G401 (cell line): ENCODE measurements at places on chromosomes 2 and 18. TPM values are rescaled to one million over a fixed set of nuclear protein-coding genes. Genes with fewer than 3 reads are reported as not detected.

Gene CABYR
- 0.41 TPM in 1 of 2 replicates, not detected in the other for total RNA-seq

Gene TMEM178A
- total RNA-seq: 98.4 and 118 TPM in 2 replicates

Gene NOL4
- not detected in 2 replicates for total RNA-seq

Gene SCYGR8
- total RNA-seq: not detected in 2 replicates

Gene GPR148
- total RNA-seq: not detected in 2 replicates

Gene MBOAT2
- 51.1 and 90.5 TPM in 2 replicates for total RNA-seq

Gene RGPD4
- total RNA-seq: 0.03 TPM in 1 of 2 replicates, not detected in the other

Gene DNAH6
- under 0.01 TPM in 2 replicates for total RNA-seq

Gene RTP5
- not detected in 2 replicates for total RNA-seq

Gene LMAN2L
- total RNA-seq: 31.8 and 75.0 TPM in 2 replicates

Gene HOXD13
- 0.43 TPM in 1 of 2 replicates, not detected in the other for total RNA-seq

Gene MROH2A
- not detected in 2 replicates for total RNA-seq

Gene SKOR2
- not detected in 2 replicates for total RNA-seq

Gene CPO
- total RNA-seq: 0.62 TPM in 1 of 2 replicates, not detected in the other

Gene KCNK3
- not detected in 2 replicates for total RNA-seq

Gene UGT1A10
- not detected in 2 replicates for total RNA-seq

Gene SRD5A2
- total RNA-seq: not detected in 2 replicates

Gene CD8B2
- total RNA-seq: not detected in 2 replicates

Gene TEKT4
- total RNA-seq: not detected in 2 replicates

Gene BIRC6
- total RNA-seq: 31.6 and 70.8 TPM in 2 replicates

Gene KANSL3
- 17.7 and 33.5 TPM in 2 replicates for total RNA-seq

Gene CCDC138
- total RNA-seq: 19.1 and 23.0 TPM in 2 replicates

Gene LYPD1
- not detected in 2 replicates for total RNA-seq

Gene FHOD3
- 0.03 TPM in 1 of 2 replicates, not detected in the other for total RNA-seq

Gene SP140L
- 0.07 TPM in 1 of 2 replicates, not detected in the other for total RNA-seq

Gene REG3G
- total RNA-seq: not detected in 2 replicates

Gene ANKRD30B
- total RNA-seq: not detected in 2 replicates

Gene TAF4B
- total RNA-seq: 12.3 and 19.6 TPM in 2 replicates

Gene DCAF17
- 13.9 and 14.0 TPM in 2 replicates for total RNA-seq

Gene IL36RN
- total RNA-seq: not detected in 2 replicates

Gene ABCG5
- total RNA-seq: not detected in 2 replicates

Gene DNAJC5G
- total RNA-seq: not detected in 2 replicates

Gene CFAP65
- total RNA-seq: not detected in 2 replicates

Gene ALKAL2
- total RNA-seq: not detected in 2 replicates

Gene COLEC11
- 2.1 TPM in 1 of 2 replicates, not detected in the other for total RNA-seq

Gene ACSL3
- total RNA-seq: 90.3 and 124 TPM in 2 replicates

Gene CCDC74A
- 54.1 and 63.4 TPM in 2 replicates for total RNA-seq

Gene REEP1
- 1.1 and 4.2 TPM in 2 replicates for total RNA-seq

Gene CRACDL
- 0.43 and 2.9 TPM in 2 replicates for total RNA-seq

Gene KYNU
- not detected in 2 replicates for total RNA-seq

Gene MYOM1
- total RNA-seq: 0.06 and 0.17 TPM in 2 replicates

Gene RAB17
- total RNA-seq: not detected in 2 replicates

Gene HOXD3
- total RNA-seq: 1.8 and 6.5 TPM in 2 replicates

Gene KCTD18
- 11.0 and 15.4 TPM in 2 replicates for total RNA-seq

Gene THUMPD2
- total RNA-seq: 17.4 and 22.2 TPM in 2 replicates

Gene MAP3K19
- total RNA-seq: not detected in 2 replicates

Gene DYSF
- 0.18 and 3.8 TPM in 2 replicates for total RNA-seq
